Vagina (tissue), 2 donors: ENCODE measurements at places on chromosomes 2 and 18.

- no peak overlapping the region for H3K27ac ChIP-seq
- DNase-seq: no peak
- H3K4me1 ChIP-seq: no peaks in the 10 kb centered on the region
- H3K36me3 ChIP-seq: no peaks in the 10 kb centered on the region
- no peaks in the 10 kb centered on the region for H3K27me3 ChIP-seq
- no peak overlapping the region for H3K4me3 ChIP-seq
These were observed 105.4 kb downstream of the DSEL start for GRCh38 chr18:67411116-67411515.

DNA sequence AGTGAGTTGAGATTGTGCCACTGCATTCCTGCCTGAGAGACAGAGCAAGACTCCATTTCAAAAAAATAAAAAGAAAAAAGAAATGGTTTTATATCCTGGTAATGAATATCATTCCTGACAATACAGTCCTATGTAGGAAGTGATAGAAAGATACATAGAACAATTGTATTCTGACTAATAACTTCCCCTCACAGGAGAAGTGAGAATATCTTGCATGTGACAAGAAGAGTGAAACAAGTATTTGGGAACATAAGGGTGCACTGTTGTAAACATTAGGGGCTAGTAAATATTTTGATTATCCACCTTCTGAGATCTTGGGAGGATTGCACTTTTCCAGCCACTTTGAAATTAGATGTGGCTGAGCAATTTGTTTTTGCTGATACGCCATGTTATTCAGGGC is 40.7 kb downstream of the KLHL14 start:
- no peaks in the 10 kb centered on the region for H3K27me3 ChIP-seq
- no peak overlapping the region for H3K4me3 ChIP-seq
- H3K36me3 ChIP-seq: no peaks in the 10 kb centered on the region
- no peaks in the 10 kb centered on the region for H3K4me1 ChIP-seq
- no peak for DNase-seq
- H3K27ac ChIP-seq: no peak overlapping the region

GRCh38 chr2:165475277-165476004 is 5.9 kb downstream of the CSRNP3 start:
- peaks cover 20% of the 10 kb centered on the region for H3K4me1 ChIP-seq
- H3K27me3 ChIP-seq: no peaks in the 10 kb centered on the region
- no peak overlapping the region for H3K27ac ChIP-seq
- no peaks in the 10 kb centered on the region for H3K36me3 ChIP-seq
- no peak for DNase-seq

GRCh38 chr2:181575650-181576025 is 81.3 kb downstream of the CERKL start:
- no peak overlapping the region for H3K27ac ChIP-seq
- no peaks in the 10 kb centered on the region for H3K27me3 ChIP-seq
- no peak overlapping the region for H3K4me3 ChIP-seq
- DNase-seq: no peak

GRCh38 chr2:20097889-20098714 is 46.7 kb upstream of the LAPTM4A start:
- H3K27ac ChIP-seq: no peak overlapping the region
- no peak overlapping the region for H3K4me3 ChIP-seq
- H3K4me1 ChIP-seq: peaks cover 19% of the 10 kb centered on the region
- DNase-seq: no peak
- H3K36me3 ChIP-seq: no peaks in the 10 kb centered on the region

GRCh38 chr2:111164078-111164477 is 43.4 kb downstream of the BCL2L11 start:
- H3K27me3 ChIP-seq: no peaks in the 10 kb centered on the region
- peaks cover 18% of the 10 kb centered on the region for H3K36me3 ChIP-seq
- H3K4me1 ChIP-seq: peaks cover 43% of the 10 kb centered on the region
- H3K27ac ChIP-seq: no peak overlapping the region
- no peak overlapping the region for H3K4me3 ChIP-seq

- no peaks in the 10 kb centered on the region for H3K4me1 ChIP-seq
- H3K36me3 ChIP-seq: no peaks in the 10 kb centered on the region
- no peak for DNase-seq
- H3K27me3 ChIP-seq: no peaks in the 10 kb centered on the region
These were observed 352.7 kb upstream of the SLC39A10 start for GRCh38 chr2:195304310-195304709.

DNA sequence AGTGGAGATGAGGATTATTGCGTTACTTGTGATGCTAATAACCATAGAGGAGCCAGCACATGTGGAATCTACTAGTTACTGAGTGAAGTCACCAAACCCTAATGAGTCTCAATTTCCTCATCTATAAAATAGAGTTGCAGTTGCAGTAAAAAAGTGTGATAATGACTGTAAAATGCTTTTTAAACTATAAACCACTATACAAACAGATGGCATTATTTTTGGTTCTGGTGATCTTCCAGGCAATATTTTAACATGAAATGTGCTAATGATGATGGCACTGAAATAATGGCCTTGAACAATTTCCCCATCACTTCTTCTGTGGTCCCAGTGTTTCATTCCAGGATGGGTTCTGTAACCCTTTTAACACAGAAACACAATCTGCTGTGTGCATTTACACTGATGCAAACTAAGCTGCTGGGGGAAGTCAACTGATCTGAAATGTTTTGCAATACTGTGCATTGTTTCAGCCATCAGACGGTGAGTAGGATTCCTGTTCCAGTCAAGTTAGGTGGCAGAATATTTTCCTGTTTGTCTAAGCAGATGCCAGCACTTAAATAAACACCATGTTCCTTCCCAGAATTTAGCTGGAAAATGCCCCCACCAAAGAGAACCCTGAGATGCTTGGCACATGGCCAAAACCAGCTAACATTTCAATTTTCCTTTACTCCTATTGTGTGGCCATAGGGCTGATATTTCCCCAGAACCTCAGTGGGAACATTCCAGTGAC is 52.6 kb downstream of the TACR1 start:
- H3K36me3 ChIP-seq: no peaks in the 10 kb centered on the region
- no peak for DNase-seq
- H3K4me3 ChIP-seq: no peak overlapping the region
- no peak overlapping the region for H3K27ac ChIP-seq
- H3K27me3 ChIP-seq: no peaks in the 10 kb centered on the region

GRCh38 chr2:205055251-205055650 is 510.0 kb downstream of the PARD3B start:
- no peak overlapping the region for H3K4me3 ChIP-seq
- H3K36me3 ChIP-seq: no peaks in the 10 kb centered on the region
- peaks cover 7% of the 10 kb centered on the region for H3K4me1 ChIP-seq
- no peaks in the 10 kb centered on the region for H3K27me3 ChIP-seq

DNA sequence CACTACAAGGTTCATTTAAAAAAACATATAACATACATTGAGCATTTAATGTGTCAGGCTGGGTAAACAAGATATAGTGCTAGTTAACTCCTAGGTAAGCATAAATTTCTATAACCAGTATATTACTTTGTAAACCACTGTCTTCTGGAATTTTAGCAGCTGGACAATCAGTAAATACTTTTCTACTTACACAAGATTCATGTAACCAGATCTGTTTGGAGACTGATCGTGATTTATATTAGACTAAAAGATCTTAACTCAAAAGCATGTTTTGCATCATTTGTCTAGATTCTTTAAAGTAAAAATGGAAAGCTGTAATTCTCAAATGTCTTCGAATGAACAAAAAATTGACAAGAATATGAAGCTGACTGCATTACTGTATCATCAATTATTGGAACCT is 941 bp upstream of the SGO2 start:
- no peak for DNase-seq
- no peaks in the 10 kb centered on the region for H3K36me3 ChIP-seq
- H3K4me1 ChIP-seq: peaks cover 10% of the 10 kb centered on the region
- no peaks in the 10 kb centered on the region for H3K27me3 ChIP-seq
- no peak overlapping the region for H3K4me3 ChIP-seq

- H3K36me3 ChIP-seq: no peaks in the 10 kb centered on the region
- DNase-seq: no peak
- no peaks in the 10 kb centered on the region for H3K4me1 ChIP-seq
- no peak overlapping the region for H3K4me3 ChIP-seq
These were observed 1371.5 kb upstream of the TMEFF2 start for GRCh38 chr2:193566276-193566675.

DNA sequence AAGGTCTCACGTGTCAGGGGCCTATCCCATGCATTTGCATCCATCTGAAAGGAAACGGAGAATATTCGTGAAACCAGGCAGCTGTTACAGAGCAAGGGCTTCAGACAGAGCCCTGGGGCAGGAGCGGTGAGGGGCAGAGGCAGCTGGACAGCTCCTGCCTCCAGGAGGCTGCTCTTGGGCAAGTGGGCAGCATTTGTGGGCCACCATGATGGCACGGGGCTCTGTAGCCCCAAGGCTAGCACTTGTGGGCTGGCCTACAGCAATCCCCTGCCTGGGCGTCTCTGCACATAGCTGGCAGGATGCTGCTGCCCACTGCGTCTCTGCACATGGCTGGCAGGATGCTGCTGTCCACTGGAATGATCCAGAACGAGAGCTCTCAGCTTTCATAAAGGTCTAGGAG is 52.8 kb upstream of the PTMA start:
- no peak overlapping the region for H3K27ac ChIP-seq
- no peak for DNase-seq
- H3K4me3 ChIP-seq: no peak overlapping the region

DNA sequence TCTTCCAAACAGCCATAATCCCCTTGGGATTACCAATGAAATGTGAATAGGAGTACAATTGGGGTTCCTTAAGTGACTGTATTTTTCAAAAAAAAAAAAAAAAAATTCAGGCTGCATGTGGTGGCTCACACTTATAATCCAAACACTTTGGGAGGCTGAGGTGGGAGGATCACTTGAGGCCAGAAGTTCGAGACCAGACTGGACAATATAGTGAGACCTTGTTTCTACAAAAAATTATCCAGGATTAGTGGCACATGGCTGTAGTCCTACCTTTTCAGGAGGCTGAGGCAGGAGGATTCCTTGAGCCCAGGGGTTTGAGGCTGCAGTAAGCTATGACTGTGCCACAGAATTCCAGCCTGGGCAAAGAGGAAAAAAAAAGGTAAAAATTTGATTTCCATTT is 189.6 kb upstream of the GATA6 start:
- H3K27me3 ChIP-seq: no peaks in the 10 kb centered on the region
- no peaks in the 10 kb centered on the region for H3K36me3 ChIP-seq
- no peak overlapping the region for H3K4me3 ChIP-seq
- H3K4me1 ChIP-seq: no peaks in the 10 kb centered on the region
- H3K27ac ChIP-seq: no peak overlapping the region

- DNase-seq: no peak
- no peaks in the 10 kb centered on the region for H3K27me3 ChIP-seq
- no peaks in the 10 kb centered on the region for H3K36me3 ChIP-seq
- H3K4me3 ChIP-seq: no peak overlapping the region
These were observed 927 bp upstream of the CRYGD start for GRCh38 chr2:208125251-208125650.

DNA sequence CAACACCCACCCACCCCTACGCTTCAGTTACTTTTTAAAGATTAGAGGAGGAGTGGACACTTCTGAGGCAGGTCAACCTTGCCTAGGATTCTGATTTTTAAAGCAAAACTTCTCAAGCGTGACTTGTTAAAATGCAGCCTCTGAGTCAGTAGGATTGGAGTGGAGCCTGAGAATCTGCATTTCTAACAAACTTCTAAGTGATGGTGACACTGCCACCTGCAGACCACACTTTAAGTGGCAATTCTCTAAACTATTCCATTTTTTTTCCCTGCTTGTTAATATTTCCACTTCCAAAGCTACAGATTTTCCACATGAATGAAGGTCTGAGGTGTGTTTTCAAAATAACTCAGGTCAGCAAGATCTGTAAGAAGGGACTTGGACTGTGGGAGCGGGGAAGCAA is 171.1 kb upstream of the CCDC150 start:
- H3K27me3 ChIP-seq: no peaks in the 10 kb centered on the region
- H3K27ac ChIP-seq: no peak overlapping the region
- no peaks in the 10 kb centered on the region for H3K4me1 ChIP-seq
- H3K4me3 ChIP-seq: no peak overlapping the region
- no peak for DNase-seq

- no peaks in the 10 kb centered on the region for H3K27me3 ChIP-seq
- H3K4me3 ChIP-seq: no peak overlapping the region
- no peaks in the 10 kb centered on the region for H3K4me1 ChIP-seq
- H3K36me3 ChIP-seq: no peaks in the 10 kb centered on the region
- DNase-seq: no peak
These were observed 69.2 kb downstream of the PRELID3A start for GRCh38 chr18:12476955-12477354.

DNA sequence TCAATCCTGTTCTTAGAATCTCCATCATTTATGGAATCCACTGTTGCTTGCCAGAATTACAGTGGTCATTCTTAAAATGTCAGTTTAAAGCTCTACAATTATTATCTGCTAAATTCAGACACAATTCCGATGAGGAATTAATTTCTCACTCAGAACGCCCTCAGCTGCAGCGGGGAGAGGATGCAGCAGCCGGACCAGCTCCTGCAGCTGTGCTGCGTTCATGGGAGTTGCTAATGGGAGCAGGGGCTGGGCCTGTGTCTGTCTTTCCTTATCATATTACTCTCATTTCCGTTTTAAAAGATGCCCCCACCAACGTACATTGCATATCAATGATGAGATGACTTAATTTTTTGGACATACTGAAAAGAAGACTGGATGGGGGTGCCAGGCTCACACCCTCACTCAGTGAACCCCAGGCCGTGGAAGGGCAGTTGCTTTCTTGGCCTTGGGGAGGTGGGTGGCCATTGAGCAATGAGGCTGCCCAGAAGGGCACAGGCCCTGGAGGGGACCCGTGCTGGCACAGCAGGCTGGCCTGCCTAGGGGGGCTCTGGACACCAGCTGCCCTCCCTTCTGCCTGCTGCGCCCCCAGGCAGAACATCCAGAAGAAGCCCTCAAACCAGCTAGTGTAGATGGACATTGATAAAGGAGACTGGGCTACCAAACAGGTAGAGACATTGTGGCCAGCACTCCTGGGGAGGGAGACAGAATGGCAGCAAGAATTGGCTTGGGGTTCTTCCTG is 503.6 kb upstream of the MYT1L start:
- H3K4me3 ChIP-seq: no peak overlapping the region
- no peaks in the 10 kb centered on the region for H3K27me3 ChIP-seq
- DNase-seq: peak; percentile 34
- no peak overlapping the region for H3K27ac ChIP-seq
- H3K36me3 ChIP-seq: no peaks in the 10 kb centered on the region
- H3K4me1 ChIP-seq: no peaks in the 10 kb centered on the region

DNA sequence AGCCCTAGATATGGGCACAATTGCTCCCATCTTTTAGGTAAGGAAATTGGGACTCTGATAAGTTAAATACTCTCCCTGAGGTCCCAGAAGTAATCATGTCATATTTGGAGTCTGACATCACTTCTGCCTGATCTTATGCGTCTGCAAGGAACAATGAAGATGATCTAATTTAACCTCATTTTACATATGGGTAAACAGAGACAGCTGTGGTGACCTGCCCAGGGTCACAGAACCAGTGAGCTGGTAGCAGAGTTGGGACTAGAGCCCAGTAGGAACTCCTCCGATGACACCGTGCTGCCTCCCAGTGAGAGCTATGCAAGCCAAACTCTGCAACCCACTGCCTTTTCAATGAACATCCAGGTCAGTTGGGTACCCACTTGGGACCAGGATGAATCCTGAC is 17.8 kb downstream of the CTAGE1 start:
- no peak overlapping the region for H3K27ac ChIP-seq
- no peaks in the 10 kb centered on the region for H3K27me3 ChIP-seq
- H3K4me1 ChIP-seq: no peaks in the 10 kb centered on the region
